Esophagus muscularis mucosa (tissue), 4 donors: ENCODE measurements at places on chromosomes 2 and 18. TPM values are rescaled to one million over a fixed set of nuclear protein-coding genes. Genes with fewer than 3 reads are reported as not detected.

DNA sequence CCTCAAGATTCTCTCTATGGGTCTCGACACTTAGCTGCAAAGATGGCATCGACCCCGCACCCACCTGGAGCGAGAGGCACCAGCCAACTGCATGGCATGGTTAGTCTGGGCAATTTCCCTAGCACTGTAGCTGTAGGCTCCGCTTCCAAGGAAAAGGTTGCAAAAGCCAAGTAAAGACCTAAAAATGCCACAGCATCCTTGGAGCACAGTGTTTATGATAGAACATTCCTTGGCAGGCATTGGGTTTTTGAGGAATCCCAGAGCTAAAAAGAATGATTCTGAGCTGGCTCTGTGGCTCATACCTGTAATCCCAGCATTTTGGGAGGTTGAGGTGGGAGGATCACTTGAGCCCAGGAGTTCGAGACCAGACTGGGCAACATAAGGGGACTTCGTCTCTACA lies 22.9 kb downstream of the QPCT start:
- DNase-seq = no peak

DNA sequence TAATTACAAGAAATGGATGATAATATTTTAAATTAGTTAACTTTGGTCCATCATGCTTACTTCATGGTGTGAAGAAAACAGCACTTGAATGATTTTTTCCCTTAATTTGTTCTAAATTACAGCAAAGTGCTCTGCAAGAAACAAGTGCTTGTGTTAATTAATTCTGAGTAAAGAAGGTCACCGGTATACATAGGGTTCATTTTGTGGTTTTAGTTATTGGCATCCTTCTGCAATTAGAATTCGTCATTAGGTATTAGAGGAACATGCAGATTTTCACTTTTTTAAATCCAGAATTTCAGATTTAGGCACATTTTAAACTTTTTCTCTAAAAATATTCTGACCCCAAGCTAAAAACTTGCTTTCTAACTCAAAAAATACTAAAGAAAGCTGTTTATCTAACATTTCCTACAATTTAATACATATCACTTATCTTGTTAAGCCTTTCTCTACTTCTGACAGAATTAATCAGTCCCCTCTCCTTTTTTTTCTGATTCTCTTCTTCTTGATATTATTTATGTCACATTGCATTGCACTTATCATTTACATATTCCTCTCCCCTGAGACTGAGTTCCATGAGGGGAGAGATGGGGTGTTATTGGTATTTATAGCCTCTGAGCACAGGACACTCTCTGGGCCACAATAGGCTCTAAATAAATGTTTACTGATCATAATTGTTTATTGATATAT lies 129.2 kb downstream of the PLA2R1 start:
- no peak for DNase-seq

GRCh38 chr18:70826571-70826970 lies 537.7 kb downstream of the SOCS6 start:
- no peak for DNase-seq

DNA sequence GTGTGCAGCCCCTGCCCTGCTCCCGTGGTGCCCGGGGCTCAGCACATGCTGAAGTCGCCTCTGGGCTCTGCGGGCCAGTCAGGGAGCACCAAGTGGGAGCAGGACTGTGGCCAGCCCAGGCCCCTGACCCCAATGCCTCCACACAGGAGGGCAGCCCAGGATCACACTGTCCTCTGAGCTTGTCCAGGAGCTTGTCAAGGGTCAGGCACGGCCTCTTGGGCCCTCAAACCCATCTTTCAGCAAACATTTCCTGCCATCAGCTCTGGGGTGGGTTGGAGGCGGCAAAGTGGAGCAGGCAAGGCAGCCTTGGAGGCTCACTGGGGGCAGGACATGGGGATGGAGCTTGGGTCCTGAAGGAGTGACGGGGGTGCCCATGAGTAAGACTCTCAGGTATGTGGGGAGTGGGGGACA lies 10.3 kb downstream of the SNED1 start:
- DNase-seq = peak; percentile 78

DNA sequence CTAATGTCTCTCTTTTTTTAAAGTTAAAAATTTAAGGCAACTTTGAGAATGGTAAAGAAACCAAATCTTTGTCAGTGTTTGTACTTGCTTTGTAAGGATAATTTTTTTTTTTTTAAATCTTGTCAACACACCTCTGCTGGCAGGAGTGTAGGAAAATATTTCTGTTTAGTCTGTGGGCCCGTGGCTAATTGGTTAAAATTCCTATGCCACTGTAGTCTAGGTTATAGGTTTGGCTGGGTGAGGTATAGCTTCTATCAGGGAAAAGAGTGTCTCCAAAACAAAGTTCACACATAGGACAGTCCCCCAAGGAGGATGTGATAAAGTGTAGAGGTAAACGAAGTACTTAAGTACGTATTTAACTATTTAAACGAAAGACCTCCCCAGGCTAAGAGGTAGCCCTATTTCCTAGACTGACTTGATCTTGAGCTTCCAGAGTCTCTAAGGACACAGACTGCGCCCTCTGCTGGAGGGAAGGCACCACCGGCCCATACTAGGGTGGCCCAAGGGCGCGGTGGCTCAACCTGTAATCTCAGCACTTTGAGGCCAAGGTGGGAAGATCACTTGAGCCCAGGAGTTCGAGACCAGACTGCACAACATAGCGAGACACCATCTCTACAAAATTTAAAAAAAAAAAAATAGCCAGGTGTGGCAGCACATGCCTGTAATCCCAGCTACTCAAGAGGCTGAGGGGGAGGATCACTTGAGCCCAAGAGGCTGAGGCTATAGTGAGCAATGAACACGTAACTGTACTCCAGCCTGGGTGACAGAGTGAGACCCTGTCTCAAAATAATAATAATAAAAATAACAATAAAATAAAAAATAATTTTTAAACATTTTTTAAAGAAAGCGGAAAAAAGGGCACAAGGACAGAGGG lies 8.9 kb downstream of the TEX44 start:
- no peak for DNase-seq

- no peak for DNase-seq
Observed at GRCh38 chr18:79738581-79739439, 58.9 kb upstream of the KCNG2 start.

DNA sequence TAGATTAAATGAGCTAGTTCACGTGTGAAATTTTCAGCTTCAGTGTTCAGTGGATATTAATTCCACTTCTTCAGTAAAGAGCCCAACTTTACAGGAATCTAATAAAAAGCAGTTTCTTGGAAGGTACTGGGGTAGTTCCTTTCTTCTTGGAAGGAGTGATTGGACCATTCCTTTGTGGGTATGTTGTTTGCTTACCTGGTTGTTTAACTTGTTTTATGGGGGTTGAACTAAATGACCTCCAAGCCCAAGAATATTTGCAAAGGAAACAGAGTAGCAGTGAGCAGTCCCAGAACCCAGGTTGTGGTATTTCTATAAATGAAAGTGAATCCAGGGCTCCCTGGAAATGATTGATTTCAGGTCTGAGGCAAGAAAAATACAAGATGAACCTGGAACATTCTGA lies 31.4 kb downstream of the KCNJ13 start:
- no peak for DNase-seq

DNA sequence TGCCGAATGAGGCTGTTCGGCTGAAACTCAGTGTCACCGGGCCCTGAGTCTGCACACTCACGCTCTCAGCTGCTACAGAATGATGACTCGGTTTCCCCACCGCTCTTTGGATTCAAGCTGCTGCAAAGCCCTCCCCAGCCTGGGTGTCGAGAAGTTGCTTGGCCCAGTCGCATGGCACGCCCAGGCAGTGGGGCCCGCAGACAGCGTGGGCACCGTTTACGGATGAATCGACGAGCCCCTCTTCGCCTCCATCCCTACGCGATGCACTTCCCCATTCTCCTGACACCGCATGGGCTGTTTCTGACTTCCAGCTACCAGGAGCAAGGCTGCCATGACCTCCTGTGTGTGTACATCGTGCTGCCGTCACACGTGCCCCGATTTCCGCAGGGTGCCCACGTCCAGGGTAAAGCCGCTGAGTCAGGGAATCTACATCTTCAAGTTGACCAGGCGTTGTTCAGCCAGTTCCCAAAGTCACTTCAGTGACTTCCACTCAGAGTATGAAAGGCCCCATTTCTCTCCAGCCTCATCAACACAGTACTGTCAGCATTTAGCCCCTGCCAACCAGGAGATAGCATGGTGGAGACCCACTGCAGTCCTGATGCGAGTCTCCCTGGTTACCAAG lies 60.3 kb upstream of the GPC1 start:
- no peak for DNase-seq

GRCh38 chr2:237315170-237315828 lies 98.7 kb downstream of the COL6A3 start:
- DNase-seq = no peak

GRCh38 chr2:109435901-109436598 lies 177.7 kb downstream of the SEPTIN10 start:
- DNase-seq = no peak

- no peak for DNase-seq
Observed at GRCh38 chr2:240333985-240334384, 101.5 kb upstream of the GPC1 start.

DNA sequence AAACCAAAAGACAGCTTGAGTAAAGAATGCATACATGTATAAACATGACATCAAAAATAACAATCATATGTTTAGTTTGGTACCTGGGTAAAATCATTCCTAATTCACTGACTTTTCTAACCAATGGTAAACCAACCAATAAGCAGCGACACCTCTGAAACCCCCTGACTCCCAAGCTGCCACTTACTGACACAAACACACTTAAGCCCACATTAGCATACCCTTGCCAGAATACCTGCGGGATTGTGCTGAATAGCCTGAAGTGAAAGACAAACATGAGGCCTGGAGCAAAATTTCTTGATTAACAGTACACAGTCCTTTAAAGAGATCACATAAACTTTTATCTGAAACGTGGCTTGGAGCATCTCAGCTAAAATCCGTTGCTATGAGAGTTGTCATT lies 902.9 kb downstream of the TMEM182 start:
- DNase-seq = no peak

MRO gene
- 0.83 TPM for total RNA-seq

RIOK3 gene
- total RNA-seq = 38.7 TPM

DOK6 gene
- total RNA-seq = 0.83 TPM

GPR75 gene
- total RNA-seq = 2.5 TPM

DCDC2C gene
- 0.83 TPM for total RNA-seq

GYPC gene
- 171 TPM for total RNA-seq

SKA1 gene
- total RNA-seq = not detected

CROCC2 gene
- not detected for total RNA-seq
